ENCODE measurements at places on chromosomes 12 and 14. TPM values are rescaled to one million over a fixed set of nuclear protein-coding genes. Genes with fewer than 3 reads are reported as not detected.

The SERPINA9 gene
- polyA plus RNA-seq, result not detected

The FGF6 gene
- not detected for polyA plus RNA-seq

DNA sequence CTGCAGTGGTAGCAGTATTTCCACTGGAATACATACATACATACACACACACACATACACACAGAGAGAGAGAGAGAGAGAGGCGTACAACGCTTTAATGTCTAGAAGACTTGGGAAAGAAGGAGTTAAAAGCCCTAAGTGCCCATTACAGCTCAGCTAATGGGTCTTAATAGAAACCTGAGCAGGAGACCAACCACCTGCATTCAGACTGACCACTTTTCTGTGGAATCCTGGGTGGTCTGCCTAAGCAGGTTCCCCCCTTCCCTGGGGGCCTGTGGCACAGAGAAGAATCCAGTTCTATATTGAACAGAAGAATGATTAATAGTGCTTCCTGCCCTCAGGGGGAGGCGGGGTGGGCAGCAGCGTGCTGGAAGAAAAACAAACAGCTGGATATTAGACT, 312.4 kb upstream of the PRKD1 start:
- DNase-seq, result no peak

GRCh38 chr12:94037444-94037843, 110.9 kb upstream of the PLXNC1 start:
- no peak for DNase-seq

DNA sequence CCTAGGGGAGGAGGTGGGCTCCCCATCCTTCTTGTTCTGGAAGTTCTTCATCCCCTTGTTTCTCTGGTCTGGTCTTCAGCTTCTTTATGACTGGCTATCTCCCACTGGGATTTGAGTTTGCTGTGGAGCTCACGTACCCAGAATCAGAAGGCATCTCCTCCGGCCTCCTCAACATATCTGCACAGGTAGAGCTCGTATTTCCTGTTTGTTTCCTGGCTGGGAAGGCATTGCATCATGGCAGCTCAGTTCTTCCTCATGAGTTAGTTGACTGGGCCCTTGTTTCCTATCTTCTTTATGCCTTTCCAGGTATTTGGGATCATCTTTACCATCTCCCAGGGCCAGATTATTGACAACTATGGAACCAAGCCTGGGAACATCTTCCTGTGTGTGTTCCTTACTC, 19.8 kb downstream of the ERG28 start:
- DNase-seq, result no peak
